ENCODE measurements at places on chromosomes 6 and 20. TPM values are rescaled to one million over a fixed set of nuclear protein-coding genes. Genes with fewer than 3 reads are reported as not detected.

The PRSS16 gene
- total RNA-seq, result not detected

The HLA-DRA gene
- 0.17 TPM for total RNA-seq

The CGA gene
- 0.16 TPM for total RNA-seq

The MLN gene
- total RNA-seq, result not detected

The REM1 gene
- not detected for total RNA-seq

The CYP24A1 gene
- 0.09 TPM for total RNA-seq

The ARMH2 gene
- not detected for total RNA-seq

The DEFB114 gene
- not detected for total RNA-seq

The PAK5 gene
- total RNA-seq, result not detected

The SLC32A1 gene
- not detected for total RNA-seq

The MEP1A gene
- total RNA-seq, result not detected

The BACH2 gene
- 0.52 TPM for total RNA-seq

The C6orf52 gene
- not detected for total RNA-seq

The RBPJL gene
- total RNA-seq, result not detected

The SNAP91 gene
- not detected for total RNA-seq

The SRMS gene
- not detected for total RNA-seq

The RRAGD gene
- total RNA-seq, result 0.09 TPM

The TNFRSF6B gene
- 0.52 TPM for total RNA-seq

The SYCP2L gene
- total RNA-seq, result not detected

The ANKRD66 gene
- not detected for total RNA-seq

The BPIFB6 gene
- total RNA-seq, result not detected

The MICB gene
- total RNA-seq, result 3.1 TPM

The SEMG1 gene
- total RNA-seq, result not detected

The SEMG2 gene
- not detected for total RNA-seq

The GJA10 gene
- total RNA-seq, result not detected

The MAD2L1BP gene
- total RNA-seq, result 19.7 TPM

The CGAS gene
- 1.5 TPM for total RNA-seq

The BMP5 gene
- 0.16 TPM for total RNA-seq

The NNAT gene
- total RNA-seq, result 0.26 TPM

The BCLAF1 gene
- total RNA-seq, result 56.8 TPM

The PPP1R14C gene
- total RNA-seq, result 0.17 TPM

The TBC1D7 gene
- total RNA-seq, result 15.4 TPM

The B3GAT2 gene
- total RNA-seq, result under 0.01 TPM

The GLP1R gene
- not detected for total RNA-seq

The NKX2-2 gene
- under 0.01 TPM for total RNA-seq

The PSORS1C1 gene
- total RNA-seq, result 2.8 TPM

The GGTLC1 gene
- total RNA-seq, result not detected

Data from bronchial smooth muscle cell (primary cell).